ENCODE measurements at places on chromosomes 16 and 17. TPM values are rescaled to one million over a fixed set of nuclear protein-coding genes. Genes with fewer than 3 reads are reported as not detected.

DNA sequence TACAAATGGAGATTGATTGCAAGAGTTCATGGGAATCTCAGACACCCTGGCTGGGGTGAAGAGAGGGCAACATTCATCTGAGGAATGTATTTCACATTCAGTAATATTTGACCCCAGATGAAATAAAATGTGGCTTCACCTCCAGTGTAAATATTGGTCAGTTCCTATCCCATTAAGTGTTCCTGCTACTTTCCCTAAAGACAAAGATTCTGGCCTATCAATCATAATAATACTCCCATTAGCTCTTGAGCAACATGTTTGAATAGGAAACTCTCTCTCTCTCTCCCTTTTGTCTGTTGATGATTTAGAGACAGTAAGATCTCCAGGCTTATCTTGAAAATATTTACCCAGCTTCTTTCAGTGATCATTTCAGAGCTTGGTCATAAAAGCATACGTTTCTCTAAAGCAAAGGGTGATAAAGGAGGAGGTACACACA, 70.1 kb downstream of the KCNJ2 start:
- DNase-seq = no peak

- DNase-seq = no peak
These were observed 42.7 kb downstream of the DYNLRB2 start for GRCh38 chr16:80583466-80583865.

GRCh38 chr16:69384974-69385373, 833 bp downstream of the TERF2 start:
- peak; percentile 9 for DNase-seq

DNA sequence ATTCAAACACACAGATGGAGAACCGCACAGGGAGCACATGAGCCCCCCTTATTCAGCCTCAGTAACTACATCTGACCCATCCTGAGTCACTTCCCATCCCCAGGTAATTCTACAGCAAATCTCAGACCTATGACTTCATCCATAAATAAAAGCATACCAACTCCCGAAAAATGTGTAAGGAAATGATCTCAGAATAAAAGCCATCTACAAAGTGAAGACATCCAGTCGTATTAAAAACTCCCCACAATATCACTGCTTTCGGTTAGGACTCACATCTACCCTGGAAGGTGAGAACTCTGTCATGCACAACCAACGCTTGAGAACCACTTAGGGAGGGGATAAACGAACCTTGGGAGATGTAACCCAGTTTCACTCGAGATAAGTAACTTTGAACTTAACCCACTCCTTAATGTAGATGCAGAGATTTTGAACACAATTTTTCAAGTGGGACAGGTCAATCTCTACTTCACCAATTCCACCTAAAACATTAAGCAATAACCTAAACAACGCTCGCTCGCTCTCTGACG, 1.3 kb downstream of the USP36 start:
- peak; percentile 46 for DNase-seq

Gene NETO2
- 3.0 TPM for total RNA-seq

Gene MT1G
- total RNA-seq = not detected

Gene HSD17B1
- total RNA-seq = 1.2 TPM

Gene MMP28
- total RNA-seq = 0.64 TPM

Gene PHB1
- total RNA-seq = 62.0 TPM

- DNase-seq = no peak
These were observed 6.8 kb upstream of the CAVIN1 start for GRCh38 chr17:42429726-42430447.

- no peak for DNase-seq
These were observed 19.1 kb upstream of the KPNB1 start for GRCh38 chr17:47630614-47631013.

DNA sequence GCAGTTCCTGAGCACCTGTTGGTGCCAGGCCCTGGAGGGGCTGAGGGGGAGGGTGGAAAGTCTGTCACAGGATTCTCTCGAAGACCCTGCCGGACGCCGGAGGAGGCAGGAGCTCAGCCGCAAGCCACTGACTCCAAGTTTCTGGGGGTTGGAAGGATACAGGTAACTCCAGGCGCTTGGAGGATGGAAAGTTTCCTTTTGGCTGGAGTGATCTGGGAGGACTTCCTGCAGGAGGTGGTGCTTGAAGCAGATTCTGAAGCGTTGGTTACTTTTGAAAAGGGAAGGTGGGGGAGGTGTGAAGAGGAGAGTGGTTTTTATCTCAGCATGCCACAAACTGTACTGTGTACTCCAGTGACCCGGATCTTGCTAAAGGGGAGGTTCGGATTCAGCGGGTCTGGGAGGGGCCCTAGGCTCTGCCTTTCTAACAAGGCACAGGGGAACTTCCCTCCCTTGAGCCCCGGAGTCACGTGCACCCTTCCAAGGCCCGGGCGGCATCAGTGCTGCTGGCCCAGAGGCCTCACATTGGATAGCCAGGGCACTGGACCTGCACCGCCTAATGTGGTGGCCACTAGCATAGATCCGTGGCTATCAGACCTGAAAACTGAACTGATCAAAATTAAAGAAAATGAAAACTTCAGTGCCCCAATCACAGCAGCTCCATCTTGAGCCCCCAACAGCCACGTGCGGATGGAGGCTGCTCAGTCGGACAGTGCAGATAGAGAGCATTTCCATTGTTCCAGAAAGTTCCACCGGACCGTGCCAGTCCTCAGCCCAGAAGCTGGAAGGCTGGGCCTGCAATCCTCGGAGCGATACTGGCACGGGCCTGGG, 42.2 kb upstream of the GSE1 start:
- peak; percentile 43 for DNase-seq

DNA sequence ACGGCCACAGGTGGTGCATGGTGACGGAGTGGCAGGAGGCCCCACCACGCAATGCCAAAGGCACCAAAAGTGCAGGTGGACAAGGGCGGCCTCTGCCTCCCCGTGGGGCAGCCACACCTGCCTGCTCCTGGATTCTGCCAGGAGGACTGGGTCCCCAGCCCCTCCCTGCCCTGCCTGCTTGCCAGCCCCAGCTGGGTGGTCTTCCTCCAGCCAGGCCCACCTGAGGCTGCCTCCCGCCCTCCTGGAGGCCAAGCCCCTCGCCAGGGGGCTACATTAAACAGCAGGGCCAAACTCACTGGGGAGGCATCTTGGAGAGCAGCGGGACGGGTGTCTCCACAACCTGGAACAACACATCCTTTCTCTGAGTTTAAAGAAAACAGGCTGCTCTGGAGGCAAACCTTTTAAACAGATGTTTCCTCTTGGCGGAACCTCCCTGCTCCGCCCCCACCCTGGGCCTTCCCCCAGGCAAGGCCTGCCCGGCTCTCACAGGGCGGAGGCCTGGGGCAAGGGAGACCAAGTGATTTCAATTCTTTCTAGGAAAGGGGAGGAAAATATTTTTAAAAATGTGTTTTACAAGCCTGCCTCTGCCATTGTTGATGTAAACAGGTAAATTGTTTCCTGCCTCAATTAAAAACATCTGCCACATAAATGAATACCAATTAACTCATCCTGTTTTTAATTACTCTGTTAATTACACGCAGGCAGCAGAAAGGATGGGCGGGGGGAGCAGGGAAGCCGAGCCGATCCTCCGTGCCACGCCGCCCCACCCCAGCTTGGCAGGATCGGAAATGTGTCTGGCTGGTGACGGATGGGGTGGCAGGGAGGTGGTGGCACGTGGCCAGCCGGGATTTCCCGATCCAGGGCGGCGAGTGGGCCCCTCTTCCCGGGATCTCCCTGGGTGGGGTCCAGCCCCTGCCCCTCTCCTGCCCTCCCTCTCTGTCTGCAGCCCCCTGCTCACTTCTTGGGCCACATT, 54.4 kb upstream of the PABPN1L start:
- no peak for DNase-seq

DNA sequence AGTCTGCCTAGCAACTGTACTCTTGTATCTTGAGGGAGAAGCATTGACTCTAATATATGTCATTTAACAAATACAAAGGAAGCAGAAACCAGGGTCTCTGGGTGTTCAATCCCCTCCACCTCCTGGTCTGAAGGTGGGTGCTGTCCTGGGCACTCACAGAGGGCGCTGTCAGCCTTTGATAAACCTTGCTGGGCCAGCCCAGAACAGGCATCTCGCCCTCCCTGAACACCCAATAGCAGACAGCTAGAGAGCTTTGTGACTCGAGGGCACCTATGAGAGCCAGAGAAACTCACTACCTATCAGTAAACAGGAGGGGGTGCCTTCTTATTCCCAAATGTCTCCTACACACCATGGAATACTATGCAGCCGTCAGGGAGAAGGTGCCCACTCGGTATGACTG, 6.4 kb upstream of the PIPOX start:
- DNase-seq = no peak

- no peak for DNase-seq
These were observed 24.4 kb upstream of the ZC3H18 start for GRCh38 chr16:88545781-88546180.

Gene RHBDL1
- total RNA-seq = 2.4 TPM

Gene SMTNL2
- not detected for total RNA-seq

DNA sequence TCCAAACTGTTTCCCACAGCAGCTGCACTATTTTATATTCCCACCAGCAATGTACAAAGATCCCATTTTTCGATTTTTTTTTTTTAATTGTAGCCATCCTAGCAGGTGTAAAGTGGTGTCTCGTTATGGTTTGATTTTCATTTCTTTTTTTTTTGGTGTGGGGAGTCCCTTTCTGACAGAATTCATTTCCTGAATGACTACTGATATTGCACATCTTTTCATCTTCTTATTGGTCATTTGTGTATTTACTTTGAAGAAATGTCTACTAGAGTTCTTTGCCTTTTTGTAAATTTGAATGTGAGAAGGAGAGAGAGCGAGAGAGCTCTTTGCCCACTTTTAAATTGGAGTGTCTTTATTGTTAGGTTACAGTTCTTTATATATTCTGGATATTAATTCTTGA, 14.0 kb downstream of the CYB5B start:
- DNase-seq = no peak

GRCh38 chr17:57485566-57485865, 229.2 kb downstream of the MSI2 start:
- no peak for DNase-seq

Gene TTLL6
- total RNA-seq = not detected

DNA sequence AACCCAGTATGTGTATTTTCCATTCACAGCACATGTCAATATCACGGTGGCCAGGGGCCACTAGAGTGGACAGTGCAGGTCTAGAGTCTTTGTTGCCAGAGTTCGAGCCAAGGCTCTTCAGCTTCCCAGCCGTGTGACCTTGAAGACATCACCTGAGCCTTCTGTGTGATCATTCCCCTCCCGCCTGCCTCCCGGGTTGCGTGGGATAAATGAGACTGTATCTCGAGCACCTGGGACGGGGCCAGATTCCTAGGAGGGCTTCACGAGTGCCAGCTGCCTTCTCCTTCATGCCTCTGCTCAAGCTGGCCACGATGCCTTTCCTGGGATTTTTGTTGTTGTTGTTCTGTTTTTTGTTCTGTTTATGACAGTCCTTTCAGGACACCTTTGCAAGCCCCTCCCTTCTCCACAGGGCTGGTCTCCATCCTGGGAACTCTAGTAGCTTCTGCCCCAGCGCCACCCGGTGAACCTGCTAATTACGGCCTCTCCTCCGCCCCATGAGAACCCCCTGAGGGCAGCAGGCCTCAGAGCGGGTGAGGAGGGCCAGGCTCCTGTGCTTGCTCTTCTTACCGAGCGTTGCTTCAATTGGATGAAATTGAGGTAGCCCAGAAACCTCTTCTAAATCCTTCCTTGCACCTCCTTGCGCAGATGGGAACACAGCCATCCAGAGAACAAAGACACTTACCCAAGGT, 3.9 kb downstream of the SPNS2 start:
- no peak for DNase-seq

Gene USP43
- total RNA-seq = 0.22 TPM

Gene PPY
- total RNA-seq = not detected

Gene USP7
- total RNA-seq = 194 TPM

DNA sequence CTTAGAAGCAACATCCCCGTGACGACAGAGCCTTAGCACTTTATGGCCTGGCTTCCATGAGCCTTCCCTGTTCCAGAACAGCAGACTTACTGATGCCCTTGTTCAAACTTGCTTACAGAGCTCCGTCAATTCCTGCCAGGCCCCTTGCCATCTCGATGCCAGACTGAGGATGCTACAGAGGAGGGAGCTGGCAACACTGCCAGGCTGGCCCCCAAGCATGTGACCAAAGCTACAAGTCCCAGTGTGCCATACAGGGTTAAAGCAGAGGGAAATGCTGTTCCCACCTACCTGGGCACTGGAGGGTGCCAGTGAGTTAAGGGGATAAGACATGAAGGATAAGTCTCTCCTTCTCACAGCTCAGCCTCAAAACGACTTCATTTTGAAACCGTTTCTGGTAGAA, 33.5 kb upstream of the SREBF1 start:
- no peak for DNase-seq

GRCh38 chr17:34071886-34072420, 183.1 kb upstream of the CCL2 start:
- no peak for DNase-seq

DNA sequence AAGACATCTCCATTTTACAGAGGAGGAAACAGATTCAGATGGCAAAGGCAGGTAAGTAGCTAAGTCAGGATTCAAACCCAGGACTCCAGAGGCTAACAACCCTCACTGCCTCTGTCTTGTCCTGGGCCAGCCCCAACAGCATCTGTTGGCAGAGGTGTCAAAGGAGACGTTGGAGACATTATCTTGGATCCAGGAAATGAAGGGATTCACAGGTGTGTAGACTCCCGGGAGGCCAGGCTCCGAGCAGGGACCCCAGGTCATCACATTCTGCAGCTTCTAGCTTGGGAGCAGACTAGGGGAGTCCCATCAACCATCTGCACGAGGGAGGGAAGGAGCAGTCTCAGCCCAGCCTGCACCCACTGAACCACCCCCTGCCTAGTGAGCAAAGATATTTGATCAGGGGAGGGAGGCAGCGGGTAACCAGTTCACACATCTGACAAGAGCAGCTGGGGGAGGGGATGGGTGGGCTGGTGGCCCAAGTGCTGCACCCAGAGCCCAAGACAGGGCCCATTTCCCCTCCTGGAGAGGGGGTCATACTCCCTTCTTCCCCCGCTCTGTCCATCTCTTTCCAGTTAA, 1.0 kb upstream of the B9D1 start:
- no peak for DNase-seq

DNA sequence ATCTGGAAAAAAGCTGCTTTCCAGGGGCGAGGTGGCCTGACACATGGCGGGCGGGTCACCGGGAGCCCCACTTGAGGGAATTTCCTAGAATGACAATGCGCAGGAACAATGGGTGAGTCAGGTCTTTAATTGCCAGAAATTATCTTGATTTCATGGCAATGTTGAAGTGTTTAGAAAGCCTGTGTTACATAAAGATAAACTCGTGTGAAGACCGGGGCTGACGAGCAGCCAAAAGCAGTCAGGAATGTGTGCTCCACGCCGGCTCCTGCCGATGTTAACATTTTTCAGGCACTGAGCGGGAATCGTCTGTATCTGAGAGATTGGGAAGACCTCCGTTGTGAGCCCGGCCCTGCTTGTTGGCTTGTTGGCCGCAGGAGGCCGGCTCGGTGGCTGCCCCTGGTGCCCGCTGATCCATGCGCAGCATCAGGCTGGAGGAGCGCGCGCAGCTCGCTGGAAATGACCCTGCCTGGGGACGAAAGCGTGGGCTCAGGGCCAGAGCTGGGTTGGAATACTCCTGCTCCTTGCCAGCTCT, 353.1 kb downstream of the FOXL1 start:
- no peak for DNase-seq

Gene CDRT15L2
- not detected for total RNA-seq

DNA sequence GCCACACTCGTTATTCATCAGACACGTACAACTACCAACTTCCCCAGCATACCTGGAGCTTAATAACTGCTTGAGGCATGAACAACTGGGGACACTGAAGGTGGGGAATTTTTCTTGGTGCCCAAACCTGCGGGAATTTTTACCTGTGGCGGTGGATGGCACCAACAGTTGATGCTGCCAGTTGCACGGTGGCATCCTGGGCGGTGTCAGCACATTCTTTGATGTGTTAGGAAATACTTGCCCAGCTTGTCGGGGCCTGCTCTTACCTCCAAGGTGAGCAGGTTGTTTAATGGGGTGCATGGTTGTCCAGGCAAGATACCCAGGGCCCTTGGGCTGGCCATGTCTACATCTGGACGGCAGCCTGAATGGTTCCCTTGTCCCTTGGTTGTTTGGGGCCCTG, 79.6 kb downstream of the CRISPLD2 start:
- DNase-seq = no peak

All from CD4-positive, alpha-beta memory T cell (primary cell).